ENCODE measurements at places on chromosomes 13 and 19. TPM values are rescaled to one million over a fixed set of nuclear protein-coding genes. Genes with fewer than 3 reads are reported as not detected.
A peak's percentile ranks its signal among the peaks of the same experiment; 100 is the strongest.

DNA sequence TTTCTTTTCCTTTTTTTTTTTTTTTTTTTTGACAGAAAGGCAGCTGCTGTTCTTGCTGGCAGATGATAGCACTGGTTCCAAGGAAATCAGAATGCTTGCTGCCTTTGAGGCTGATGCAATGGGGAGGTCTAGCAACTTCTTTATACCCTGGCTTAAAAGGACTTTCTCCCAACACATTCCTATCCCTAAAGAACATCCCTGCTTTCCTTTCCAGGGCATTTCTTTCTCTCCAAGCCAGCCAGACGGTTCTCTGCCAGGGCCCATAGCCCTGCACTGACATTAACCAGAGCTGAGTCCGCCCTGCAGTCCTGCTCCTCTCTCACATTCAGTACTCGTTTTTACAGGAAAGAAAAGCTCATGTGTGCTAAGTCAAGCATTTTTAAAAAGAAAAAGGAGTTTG is 133.9 kb upstream of the WASF3 start:
- no peaks in the 10 kb centered on the region for H3K27me3 ChIP-seq
- H3K4me3 ChIP-seq, result no peak overlapping the region
- no peaks in the 10 kb centered on the region for H3K36me3 ChIP-seq
- DNase-seq, result no peak
- no peak overlapping the region for H3K27ac ChIP-seq
- H3K4me1 ChIP-seq, result no peaks in the 10 kb centered on the region

The CACNG8 gene
- polyA plus RNA-seq, result 0.13 TPM

The B3GNT3 gene
- polyA plus RNA-seq, result 0.25 TPM

DNA sequence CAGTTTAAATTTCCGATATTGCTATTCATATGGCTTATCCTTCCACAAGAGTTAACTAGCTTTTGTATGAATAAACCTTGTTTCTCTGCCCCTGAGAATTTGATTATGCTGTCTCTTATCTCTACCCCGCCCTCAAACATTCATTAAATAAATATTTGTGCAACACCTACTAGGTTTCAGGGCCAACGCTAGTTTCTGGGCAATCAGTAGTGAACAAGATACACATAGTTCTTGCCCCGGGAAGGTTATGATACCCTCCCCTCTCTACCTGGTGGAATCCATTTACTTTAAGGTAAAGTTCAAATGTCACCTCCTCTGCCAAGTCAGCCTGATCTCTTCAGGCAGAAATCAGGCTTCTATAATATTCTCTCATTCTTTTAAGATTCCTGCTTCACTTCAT is 16.6 kb upstream of the USP12 start:
- DNase-seq, result no peak
- no peaks in the 10 kb centered on the region for H3K4me1 ChIP-seq
- H3K27me3 ChIP-seq, result no peaks in the 10 kb centered on the region
- no peak overlapping the region for H3K27ac ChIP-seq
- no peak overlapping the region for H3K4me3 ChIP-seq
- no peaks in the 10 kb centered on the region for H3K36me3 ChIP-seq

DNA sequence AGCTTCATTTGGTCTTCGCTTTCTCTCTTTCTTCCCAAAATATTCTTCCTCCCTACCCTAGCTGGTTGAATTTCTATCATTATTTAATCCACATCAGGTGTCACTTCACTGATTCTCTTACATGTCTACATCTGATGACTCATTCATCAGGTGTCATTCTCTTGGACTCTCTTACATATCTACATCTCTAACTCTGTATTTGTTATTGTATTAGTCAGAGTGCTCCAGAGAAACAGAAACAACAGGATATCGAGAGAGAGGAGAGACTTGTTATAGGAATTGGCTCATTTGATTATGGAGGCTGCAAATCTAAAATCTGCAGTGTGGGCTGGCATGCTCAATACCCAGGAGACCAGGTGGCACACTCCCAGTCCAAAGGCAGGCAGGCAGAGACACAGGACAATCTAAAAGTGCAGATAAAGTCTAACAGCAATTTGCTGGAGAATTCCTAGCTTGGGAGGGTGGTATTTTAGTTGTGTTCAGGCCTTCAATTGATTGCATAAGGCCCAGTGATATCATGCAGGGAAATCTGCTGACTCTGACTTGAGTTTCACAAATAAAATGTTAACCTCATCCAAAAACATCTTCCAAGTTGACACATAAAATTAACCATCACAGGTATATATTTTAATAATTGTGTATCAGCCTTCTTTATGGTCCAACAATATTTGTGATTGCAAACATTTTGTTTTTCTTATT is 541.4 kb upstream of the SLITRK5 start:
- no peak overlapping the region for H3K27ac ChIP-seq
- H3K4me3 ChIP-seq, result no peak overlapping the region
- H3K36me3 ChIP-seq, result no peaks in the 10 kb centered on the region
- no peaks in the 10 kb centered on the region for H3K4me1 ChIP-seq
- no peak for DNase-seq

GRCh38 chr13:90500569-90500968 is 846.9 kb upstream of the MIR17HG start:
- no peaks in the 10 kb centered on the region for H3K27me3 ChIP-seq
- H3K4me1 ChIP-seq, result no peaks in the 10 kb centered on the region
- H3K36me3 ChIP-seq, result no peaks in the 10 kb centered on the region
- no peak overlapping the region for H3K4me3 ChIP-seq

DNA sequence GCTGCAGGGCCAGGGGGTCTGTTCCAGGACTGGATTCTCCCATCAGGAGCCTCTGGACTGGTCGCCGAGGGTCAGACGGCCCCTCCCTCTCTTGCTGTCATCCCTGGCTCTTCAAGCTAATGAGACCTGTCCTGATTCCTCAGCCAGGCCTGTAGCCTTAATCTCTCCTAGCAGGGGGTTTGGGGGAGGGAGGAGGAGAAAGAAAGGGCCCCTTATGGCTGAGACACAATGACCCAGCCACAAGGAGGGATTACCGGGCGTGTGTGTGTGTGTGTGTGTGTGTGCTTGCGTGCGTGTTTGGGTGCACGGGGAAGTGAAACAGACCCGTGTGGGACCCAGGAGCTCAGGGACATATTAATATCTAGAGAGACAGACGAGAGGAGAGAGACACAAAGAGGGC is 1.9 kb upstream of the CRX start:
- no peak overlapping the region for H3K4me3 ChIP-seq
- H3K36me3 ChIP-seq, result no peaks in the 10 kb centered on the region
- no peaks in the 10 kb centered on the region for H3K27me3 ChIP-seq

DNA sequence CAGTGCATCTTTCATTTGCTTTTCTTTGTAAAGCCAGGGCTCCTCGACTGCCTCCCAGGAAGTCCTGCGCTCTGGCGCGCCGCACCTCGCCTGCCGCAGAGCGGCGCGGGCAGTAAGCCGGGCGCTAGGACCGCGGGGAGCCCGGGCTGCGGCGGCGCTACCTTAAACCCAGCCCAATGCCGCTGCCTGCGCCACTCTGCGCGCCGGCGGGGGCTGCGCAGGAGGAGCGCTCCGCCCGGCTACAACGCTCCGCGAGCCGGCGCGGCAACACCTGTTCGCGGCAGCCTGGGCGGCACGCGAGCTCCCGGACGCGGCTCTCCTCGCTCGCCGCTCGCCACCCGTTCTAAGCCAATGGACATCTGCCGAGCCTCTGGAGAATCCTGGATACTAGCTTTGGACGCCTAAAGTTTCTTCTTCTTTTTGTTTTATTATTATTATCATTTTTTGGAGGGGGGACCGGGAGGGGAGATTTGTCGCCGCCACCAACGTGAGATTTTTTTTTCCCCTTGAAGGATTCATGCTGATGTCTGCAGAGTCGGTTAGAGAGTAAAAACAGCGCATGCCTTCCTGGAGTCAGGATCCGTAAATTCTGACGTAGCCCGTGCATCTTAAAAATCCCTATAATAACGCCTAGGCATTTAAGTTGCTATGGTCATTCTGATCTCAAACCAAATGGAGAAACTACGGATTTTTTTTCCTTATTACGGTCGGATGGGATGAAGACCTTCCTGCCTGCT is at the start of gene FGF9:
Gene FGF9, plus strand, starts transcription at position 191 of the 737 bp plus-strand sequence. CDS start 840 bp downstream, outside the sequence.
- no peaks in the 10 kb centered on the region for H3K36me3 ChIP-seq
- H3K27ac ChIP-seq, result peak within 1 kb of the TSS; percentile 41
- peak within 1 kb of the TSS; percentile 42 for H3K4me3 ChIP-seq
- peaks cover 9% of the 10 kb centered on the region for H3K4me1 ChIP-seq
- no peaks in the 10 kb centered on the region for H3K27me3 ChIP-seq

The ZNF98 gene
- 4.2 TPM for polyA plus RNA-seq

DNA sequence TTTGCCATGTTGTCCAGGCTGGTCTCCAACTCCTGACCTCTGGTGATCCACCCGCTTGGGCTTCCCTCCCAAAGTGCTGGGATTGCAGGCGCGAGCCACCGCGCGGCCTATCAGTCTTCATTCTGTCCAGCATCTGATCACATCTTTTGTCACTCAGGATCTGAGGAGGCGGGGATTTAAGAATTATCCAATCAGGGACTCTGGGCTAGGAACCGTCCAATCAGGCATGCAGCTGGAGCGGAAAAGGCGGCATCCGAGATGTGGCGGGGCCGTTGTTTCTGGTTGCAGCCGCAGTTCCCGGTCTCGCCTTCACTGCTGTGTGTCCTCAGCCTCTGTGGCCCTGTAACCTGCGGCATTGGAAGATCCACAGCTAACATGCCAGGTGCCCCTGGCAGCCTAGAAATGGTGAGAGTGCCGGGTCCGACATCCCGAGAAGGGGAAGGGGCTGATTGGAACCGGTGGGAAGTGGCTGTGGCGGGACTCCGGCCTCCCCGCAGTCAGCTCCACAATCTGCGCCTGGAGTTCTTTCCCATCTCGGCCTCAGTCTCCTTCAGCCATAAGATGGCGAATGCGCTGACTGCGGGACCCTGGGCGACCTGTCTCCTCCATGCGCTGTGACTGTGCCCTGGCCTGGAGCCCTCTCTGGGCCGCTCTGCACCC is at the start of gene ZNF729:
Gene ZNF729, plus strand, starts transcription at position 291 of the 660 bp plus-strand sequence. Its CDS starts 85 bp downstream, at position 376.
- H3K27ac ChIP-seq, result no peak within 1 kb of the TSS
- no peak within 1 kb of the TSS for H3K4me3 ChIP-seq
- H3K4me1 ChIP-seq, result no peaks in the 10 kb centered on the region
- H3K27me3 ChIP-seq, result no peaks in the 10 kb centered on the region
- no peak for DNase-seq

DNA sequence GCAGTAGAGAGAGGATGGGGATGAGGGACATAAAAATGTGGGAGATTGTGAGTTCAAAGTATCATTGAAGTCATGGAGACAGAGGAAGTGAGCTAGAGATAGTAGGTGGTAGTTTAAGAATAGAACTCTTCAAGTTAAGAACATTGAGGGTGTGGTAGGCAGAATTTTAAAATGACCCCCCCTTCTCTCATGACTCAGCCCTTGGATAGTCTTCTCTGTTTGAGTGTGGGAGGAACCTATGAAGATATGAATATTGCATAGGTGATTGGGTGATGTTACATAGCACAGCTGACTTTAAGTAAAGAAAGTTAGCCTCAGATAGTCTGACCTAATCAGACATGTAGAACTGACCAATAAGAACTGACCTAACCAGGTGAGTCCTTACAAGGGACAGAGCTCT is 418.6 kb downstream of the FOXO1 start:
- no peak overlapping the region for H3K27ac ChIP-seq
- H3K4me1 ChIP-seq, result peaks cover 4% of the 10 kb centered on the region
- no peak for DNase-seq
- H3K4me3 ChIP-seq, result no peak overlapping the region

DNA sequence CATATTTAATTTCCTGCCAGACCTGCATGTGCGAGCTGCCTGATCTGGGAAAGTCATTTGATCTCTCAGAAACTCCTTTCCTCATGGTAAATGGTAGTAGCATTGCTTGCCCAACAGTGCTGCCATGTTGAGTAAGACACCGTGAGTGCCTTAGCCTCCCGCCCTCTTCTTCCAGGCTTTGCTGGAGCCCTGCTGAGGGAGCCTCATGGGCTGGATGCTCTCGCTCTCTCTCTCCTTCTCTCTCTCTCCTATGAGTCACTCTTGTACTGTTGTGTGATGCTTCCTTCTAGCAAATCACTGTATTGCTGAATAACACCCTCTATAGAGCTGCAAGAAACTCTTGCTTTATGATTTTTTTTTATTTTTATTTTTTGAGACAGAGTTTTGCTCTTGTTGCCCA is 365.5 kb downstream of the UQCRFS1 start:
- H3K27me3 ChIP-seq, result no peaks in the 10 kb centered on the region
- H3K4me3 ChIP-seq, result no peak overlapping the region
- H3K36me3 ChIP-seq, result no peaks in the 10 kb centered on the region

DNA sequence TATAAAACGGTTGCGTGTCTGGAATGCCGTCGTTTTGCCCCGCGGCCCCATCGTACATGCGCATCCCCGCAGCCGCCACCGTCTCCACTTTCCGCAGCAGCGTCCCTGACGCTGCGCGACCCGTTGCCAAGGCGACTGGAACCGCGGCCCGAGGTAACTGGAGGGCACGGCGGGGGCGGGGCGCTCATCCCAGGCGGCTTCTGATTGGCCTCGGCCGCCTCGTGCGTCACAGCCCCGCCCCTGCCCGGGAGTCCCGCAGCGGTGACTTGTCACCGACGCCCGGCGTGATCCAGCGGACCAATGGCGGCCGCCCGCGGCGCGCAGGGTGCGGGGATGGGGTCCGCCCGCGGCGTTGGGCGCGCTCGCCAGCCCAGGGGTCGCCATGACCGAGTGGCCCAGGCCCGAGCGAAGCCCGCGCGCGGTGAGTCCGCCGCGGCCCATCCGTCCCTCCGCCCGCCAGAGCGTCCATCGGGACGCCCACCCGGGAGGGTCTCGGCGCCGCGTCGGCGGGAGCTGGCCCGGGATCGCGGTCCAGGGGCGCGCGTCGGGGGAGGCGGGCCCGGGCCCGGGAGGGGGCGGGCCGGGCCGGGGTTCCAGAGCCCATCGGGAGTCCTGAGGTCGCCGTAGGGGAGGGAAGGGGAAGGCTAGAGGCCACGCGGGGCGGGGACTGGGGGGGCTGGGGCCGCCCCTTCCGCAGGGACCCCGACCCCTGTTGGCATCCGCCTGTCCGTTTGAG is at the start of gene ZSCAN1:
Gene ZSCAN1, plus strand, starts transcription at position 285 of the 736 bp plus-strand sequence. CDS start 3,812 bp downstream, outside the sequence.
- peak; percentile 78 for DNase-seq
- H3K36me3 ChIP-seq, result no peaks in the 10 kb centered on the region
- H3K27me3 ChIP-seq, result no peaks in the 10 kb centered on the region
- peak within 1 kb of the TSS; percentile 6 for H3K4me3 ChIP-seq
- H3K27ac ChIP-seq, result no peak within 1 kb of the TSS

GRCh38 chr19:30226464-30227011 is 145.6 kb upstream of the ZNF536 start:
- H3K4me3 ChIP-seq, result peak overlapping the region; percentile 22
- H3K36me3 ChIP-seq, result no peaks in the 10 kb centered on the region
- H3K4me1 ChIP-seq, result peaks cover 13% of the 10 kb centered on the region
- H3K27ac ChIP-seq, result no peak overlapping the region

DNA sequence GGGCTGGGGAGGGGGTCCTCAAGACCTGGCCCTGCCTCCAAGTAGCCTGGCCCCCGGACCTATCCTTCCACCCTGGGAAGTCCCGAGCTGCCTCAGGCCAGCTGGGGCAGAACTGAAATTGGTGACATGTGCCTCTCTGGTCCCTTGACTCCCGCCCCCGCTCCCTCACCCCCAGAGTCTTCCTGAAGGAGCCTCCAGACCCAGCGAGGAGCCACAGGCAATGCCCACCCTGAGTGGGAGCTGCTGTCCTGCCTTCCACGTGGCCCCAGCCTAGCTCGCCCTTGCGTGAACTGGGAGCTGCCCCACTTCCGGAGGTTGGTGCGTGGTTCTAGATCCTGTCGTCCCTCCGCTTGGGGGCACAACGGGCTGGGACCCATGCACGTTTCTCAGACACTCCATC is 34.6 kb downstream of the CEBPA start:
- no peak overlapping the region for H3K4me3 ChIP-seq
- no peak for DNase-seq
- H3K27ac ChIP-seq, result no peak overlapping the region
- H3K4me1 ChIP-seq, result no peaks in the 10 kb centered on the region

The CNN2 gene
- polyA plus RNA-seq, result 159 TPM

All from ovary (tissue), 10 donors.